HS-27A (cell line): ENCODE measurements at places on chromosomes 2 and 18.

GRCh38 chr2:152488075-152488474 lies 153.1 kb downstream of the FMNL2 start:
- DNase-seq, result no peak

DNA sequence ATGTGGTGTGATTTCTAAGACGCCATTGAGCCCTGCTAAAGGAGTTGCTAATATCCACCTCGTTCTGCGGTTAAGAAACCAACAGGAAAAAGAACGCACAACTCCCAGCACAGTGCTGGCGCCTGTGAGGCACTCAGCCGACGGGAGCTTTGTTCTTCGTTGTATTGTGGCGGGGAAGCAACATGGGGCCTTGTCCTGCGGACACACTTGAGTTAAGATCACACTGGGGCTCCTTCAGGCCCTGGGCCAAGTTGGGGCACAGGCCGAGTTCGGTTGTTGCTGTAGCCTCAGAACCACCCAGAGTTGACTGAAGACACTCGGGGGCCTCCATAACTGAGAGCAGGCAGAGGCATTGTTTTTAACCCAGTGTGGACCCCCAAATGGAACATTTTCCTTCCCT lies 30.6 kb upstream of the CD8A start:
- no peak for DNase-seq

DNA sequence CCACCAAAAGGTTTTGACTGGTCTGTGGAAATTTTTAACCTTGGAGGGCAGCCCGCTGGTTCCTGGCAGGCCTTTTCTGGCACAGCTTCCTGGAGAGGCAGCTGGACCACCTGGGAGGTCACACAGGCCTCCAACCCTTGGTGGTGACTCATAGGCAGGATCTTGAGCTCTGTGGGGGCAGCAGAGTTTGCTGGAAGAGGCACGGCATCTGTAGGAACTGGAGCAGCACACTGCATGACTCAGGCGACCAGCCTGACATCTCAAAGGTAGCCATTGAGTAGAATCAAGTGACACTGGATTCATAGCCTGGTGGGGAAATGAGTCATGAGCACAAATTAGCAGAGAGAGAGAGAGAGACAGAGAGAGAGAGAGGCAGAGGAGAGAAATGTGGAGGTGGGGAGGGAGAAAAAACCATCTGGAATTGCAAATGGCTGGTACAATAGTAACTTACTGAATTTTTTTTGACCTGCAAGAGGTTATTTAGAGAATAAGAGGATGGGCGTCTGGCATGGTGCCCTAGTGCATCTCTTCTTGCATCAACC lies 57.4 kb downstream of the TRPM8 start:
- peak; percentile 56 for DNase-seq

GRCh38 chr2:237404413-237404812 lies 9.6 kb downstream of the COL6A3 start:
- DNase-seq, result no peak

- no peak for DNase-seq
Observed at GRCh38 chr2:25566694-25567093, 106.7 kb downstream of the DTNB start.

DNA sequence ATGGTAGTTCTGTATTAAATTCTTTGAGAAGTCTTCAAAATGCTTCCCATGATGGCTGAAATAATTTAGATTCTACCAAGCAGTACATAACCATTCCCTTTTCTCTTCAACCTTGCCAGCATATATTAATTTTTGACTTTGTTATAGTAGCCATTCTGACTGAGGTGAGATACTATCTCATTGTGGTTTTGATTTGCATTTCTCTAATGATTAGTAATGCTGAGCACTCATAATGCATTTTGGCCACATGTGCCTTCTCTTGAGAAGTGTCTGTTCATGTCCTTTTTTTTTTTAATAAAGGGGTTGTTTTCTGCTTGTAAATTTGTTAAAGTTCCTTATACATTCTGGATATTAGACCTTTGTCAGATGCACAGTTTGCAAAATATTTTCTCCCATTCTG lies 173.9 kb downstream of the CALCRL start:
- no peak for DNase-seq

DNA sequence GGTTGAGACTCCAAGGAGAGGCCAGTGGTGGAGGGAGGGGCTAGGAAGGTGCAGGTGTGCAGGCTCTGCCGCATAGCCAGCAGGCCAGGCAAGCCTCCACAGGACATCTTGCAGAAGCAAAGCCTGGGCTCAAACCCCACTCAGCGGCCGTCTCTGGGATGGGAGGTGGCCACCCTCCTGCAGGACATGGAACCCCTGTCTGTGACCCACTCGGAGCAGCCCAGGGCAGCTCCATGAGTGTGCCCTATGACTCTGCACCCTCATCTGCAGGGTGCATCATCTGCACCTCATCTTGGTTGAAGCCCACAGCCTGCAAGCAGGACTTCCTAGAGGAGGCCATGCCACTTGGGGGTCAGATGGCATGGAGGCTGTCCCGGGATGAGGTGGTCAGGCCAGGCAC lies 46.3 kb downstream of the GPC1 start:
- DNase-seq, result no peak

DNA sequence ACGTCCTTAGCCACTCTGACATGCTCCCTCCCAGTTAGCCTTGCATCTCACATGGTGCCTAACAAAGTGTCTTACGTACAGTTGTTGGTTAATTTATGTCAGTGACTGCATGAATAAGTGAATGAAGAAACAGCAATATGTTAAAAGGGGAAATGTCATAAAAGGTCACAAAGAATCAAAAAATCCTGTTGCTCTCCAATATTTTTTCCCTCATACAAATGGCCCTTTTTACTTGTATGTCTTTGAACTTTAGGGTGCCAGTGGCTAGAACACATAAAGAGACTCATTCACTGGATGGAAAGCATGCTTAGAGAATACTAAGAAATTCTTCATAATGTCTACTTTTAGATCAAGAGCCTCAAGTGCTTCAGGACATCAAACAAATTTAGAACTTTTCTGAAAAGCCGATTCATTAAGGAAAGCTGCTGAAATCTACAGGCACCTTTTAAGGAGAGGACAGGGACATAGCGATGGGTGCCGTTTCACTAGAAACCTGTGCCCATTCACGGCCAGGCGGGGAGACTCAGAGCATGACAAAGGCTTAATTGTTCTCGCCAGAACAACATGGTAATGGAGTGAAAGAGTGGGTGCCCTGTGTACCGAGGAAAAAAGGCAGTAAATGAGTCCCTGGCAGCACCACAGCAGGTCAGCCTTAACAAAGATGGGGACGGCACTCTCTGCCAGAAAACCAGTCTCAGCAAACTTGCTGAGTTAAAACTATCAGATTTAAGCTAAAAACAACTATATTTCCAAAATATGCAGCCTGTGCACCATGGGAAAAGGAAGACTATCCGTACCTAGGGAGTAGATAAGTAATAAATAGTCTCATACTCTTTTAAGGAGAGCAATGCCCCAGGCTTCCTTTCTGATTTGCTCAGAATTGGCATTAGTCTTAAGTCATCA lies 71.6 kb upstream of the SPTBN1 start:
- DNase-seq, result no peak

DNA sequence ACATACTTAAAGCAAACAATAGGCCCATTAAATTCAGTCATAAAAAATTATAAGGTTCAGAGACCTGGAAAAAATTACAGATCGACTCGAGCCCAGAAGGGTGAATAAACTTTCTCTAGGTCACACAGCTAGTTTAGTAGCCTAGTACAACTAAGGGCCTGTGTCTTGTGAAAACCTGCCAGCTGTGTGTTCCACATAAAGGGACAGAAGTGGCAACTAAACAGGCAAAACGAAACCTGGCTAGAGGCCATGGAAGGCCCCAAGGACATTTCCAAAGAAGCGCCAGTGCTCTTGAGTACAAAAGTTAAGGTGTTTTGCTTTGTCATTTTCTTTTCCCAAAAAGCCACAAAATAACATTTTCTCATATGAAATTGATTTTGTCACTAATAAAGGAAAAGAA lies 164.9 kb downstream of the L3MBTL4 start:
- no peak for DNase-seq

- no peak for DNase-seq
Observed at GRCh38 chr18:34322365-34323289, 97.9 kb upstream of the NOL4 start.

DNA sequence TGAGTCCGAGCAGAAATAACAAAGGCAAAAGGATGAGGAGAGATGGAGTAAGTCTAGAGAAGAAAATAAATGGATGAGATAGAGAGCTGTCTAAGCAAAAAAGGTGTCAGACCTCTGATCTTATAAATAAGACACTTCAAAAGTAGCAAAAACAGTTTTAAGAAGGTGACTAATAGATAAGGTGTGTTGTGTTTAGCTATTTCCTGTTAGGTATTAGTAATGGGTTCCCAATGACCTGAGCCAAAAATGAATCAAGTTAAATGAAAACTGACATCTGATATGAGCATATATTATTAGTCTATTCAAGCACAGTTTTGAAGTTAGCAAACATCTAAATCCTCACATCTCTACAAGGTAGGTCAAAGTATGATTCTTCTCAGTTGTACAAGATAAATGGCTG lies 10.6 kb downstream of the SUPT7L start:
- DNase-seq, result no peak

GRCh38 chr2:75390169-75390568 lies 170.6 kb downstream of the EVA1A start:
- DNase-seq, result no peak

DNA sequence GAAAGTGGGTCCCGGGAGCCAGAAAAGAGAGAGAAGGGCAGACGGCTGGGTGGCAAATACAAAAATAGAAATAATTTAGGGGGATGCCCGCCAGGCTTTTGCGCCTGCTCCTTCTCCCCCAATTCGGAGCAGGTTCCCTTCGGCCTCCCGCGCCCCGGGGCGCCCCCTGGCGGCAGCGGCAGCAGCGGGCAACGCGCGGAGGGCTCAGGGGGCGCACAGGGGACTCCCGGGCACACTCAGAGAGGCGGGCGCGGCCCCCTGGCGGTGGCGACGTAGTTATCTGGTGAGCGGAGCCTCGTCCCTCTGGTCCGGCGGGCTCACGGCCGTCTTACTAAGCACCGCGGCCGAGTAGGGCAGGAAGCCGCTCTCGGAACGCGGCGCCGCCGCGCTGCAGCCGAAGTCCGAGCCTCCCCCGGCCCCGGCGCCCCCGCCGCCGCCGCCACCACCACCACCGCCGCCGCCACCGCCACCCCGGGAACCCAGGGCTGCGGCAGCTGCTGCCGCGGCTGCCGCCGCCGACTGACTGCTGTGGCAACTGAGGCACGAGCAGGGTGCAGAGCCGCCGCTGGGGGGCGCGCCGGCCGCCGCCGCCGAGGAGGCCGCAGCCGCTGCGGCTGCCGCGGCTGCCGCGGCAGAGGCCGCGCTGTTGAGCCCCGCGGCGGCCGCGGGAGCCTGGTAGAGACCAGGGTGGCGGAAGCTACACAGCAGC lies 3.8 kb downstream of the EVX2 start:
- DNase-seq, result no peak

DNA sequence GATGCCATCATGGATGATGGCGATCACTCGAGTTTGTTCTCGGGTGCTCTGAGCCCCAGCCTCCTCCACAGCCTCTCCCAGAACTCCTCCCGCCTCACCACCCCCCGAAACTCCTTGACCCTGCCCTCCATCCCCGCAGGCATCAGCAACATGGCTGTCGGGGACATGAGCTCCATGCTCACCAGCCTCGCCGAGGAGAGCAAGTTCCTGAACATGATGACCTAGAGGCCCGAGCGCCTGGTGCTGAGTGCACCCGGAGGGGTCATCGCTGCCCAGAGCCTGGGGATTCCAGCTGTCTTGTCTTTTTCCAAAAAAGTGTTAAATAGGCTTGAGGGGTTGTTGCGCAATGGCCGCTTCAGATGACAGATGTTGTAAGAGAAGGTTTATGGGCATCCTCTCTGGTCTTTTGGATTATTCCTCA lies 254.8 kb downstream of the GLI2 start:
- no peak for DNase-seq

DNA sequence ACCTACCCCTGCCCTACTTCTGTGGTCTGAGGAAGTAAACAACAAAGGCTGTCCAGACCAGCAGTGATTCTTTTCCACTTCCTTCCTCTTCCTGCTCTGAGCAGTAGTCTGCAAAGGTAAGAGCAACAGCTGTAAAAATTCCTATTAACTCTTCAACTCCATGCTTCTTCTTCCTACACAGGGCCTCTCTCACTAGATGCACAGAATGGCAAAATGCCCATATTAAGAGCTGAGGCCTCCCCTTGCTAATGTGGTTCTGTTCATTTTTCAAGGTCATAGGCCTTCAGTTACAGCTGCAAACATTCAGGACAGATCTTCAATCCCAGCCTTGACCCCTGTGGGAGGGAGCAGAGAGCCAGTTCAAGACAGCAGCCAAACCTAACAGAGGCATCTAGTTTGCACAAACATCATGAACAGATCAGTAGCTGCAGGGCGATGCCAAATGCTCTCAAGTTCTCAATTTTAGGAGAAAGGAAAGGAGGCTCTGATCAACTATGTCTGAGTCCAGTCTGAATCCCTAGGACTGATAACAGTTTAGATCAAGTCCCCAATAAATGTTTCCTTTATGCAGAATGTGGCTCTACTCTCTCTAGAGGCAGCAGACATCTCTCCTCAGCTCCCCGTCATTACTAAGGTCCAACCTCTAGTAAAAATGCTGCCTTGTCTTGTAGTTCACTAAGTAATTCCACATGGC lies 20.9 kb downstream of the SLC40A1 start:
- DNase-seq, result no peak

DNA sequence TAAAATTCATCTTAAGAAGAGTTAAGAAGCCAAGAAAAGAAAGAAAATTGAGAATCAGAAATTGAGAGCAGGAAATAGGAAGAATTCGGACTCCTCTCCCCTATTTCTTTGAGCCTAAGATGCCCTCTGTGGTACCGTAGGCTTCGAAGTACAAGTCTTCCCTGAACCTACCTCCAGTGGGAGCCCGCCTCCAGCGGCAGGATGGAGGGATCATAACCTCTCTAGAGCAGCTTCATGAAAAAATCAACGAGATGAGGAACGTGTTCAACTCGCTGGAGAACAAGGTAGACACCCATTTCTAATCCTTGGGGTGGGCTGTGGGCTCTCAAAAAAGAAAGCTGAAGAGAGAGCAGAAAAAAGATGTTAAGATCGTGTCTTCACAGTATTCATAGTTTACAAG lies 36.3 kb downstream of the ARHGEF33 start:
- no peak for DNase-seq

DNA sequence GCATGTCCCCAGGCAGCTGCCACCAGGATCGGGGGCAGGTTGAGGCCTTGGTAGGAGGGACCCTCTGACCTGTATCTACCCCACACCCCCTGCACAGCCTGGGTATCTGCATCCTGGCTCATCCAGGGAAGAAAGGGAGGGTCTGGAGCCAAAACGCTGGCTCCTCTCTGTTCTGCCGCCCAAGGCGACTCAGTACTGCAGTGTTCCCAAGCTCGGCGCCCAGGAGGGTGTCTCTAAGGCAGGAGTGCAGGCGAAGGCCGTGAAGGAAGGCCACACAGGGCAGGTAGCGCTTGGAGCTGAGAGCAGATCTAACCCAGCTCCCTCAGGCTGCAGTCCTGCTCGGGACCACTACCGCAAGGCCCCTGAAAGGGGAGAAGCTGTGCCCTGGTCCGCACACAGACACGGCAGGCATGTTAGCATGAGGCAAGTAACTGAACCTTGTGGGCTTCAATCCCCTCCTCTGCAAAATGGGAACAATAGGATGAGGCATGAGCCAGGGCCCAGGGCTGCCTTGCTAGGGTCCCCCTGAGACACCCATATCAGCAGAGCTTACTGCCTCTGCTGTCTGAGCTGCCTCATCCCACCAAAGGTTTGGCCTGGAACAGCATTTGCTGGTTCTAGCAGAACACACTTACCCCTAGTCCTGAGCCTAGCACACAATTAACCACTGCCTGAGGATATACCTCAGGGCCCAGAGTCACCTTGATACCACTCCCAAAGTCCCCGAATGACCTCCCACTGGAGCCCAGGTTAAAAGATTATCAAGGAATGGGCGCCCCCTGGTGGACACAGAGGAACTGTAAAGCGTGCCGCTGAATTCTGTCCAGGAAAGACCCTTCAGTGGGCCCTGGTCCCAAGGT lies 6.5 kb downstream of the PTMA start:
- DNase-seq, result no peak

GRCh38 chr2:56743807-56744206 lies 560.0 kb downstream of the CCDC85A start:
- DNase-seq, result no peak
